ENCODE measurements at places on chromosomes 3 and 15.

DNA sequence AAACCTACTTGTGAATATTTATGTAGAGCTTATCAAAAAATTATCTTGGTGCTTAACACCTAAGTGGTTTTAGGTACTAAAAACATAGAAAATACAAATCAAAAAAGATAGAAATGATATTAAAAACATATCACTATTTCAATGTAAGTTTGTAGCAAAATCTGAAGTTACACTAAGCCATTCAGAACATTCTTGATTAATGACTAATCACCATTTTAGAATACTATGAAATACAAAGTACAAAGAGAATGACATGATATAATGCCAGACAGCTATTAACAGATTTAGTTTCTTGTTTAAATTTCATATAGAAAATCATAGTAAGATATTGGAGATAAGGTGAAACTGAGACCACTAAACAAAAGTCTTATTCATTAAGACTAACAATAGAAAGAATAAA is 169.7 kb upstream of the AGTR1 start:
- DNase-seq, result no peak

DNA sequence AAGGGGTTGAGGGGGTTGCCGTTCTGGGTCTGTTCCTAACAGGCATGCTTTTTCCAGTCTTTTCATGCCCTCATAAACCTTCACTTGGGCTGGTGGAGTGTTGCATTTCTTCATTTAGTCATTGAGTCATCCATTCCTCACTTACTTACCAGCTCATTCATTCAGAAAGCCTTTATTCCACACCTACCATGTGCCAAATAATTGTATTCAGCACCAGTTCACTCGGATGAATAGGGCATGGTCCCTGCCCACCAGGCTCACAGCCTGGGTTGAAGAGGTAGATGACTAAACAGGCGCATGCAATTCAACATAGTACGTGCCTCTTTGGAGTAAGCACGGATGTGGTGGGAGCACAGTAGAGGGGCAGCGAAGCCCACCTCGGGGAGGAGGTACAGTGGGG is 35.1 kb upstream of the THSD4 start:
- no peak for DNase-seq

GRCh38 chr3:155890671-155891190 is 20.3 kb downstream of the GMPS start:
- no peak for DNase-seq

GRCh38 chr3:188431040-188431439 is 277.1 kb downstream of the LPP start:
- DNase-seq, result no peak

- no peak for DNase-seq
These were observed 3.4 kb downstream of the GAP43 start for GRCh38 chr3:115626721-115627120.

Data from HAP-1 (cell line).